ENCODE measurements at places on chromosomes 5 and 9. TPM values are rescaled to one million over a fixed set of nuclear protein-coding genes. Genes with fewer than 3 reads are reported as not detected.

FBXO4 gene
- total RNA-seq: 14.8 TPM

- DNase-seq: no peak
Observed at GRCh38 chr5:15004506-15004905, 132.9 kb upstream of the ANKH start.

CLPTM1L gene
- 176 TPM for total RNA-seq

SLC25A2 gene
- total RNA-seq: 1.8 TPM

DNA sequence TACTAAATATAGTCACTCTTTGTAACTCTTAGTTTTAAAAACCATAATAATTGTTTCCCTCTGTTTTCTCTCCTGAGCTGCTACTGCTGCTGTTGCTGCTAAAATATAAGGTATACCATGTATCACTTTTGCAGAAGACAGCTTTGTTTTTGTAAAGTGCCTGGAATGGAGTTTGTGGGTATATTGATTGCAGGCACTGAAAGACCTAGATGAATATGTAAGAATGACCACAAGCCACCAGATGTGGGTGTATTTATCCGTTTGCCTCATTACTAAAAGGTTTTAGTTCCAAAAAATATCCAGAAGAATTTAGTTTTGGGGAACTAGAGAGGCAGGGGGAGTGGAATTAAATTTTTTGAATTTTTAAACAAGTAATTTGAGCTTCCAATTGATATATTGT, 151.1 kb upstream of the CDKN2B start:
- DNase-seq: no peak

DNA sequence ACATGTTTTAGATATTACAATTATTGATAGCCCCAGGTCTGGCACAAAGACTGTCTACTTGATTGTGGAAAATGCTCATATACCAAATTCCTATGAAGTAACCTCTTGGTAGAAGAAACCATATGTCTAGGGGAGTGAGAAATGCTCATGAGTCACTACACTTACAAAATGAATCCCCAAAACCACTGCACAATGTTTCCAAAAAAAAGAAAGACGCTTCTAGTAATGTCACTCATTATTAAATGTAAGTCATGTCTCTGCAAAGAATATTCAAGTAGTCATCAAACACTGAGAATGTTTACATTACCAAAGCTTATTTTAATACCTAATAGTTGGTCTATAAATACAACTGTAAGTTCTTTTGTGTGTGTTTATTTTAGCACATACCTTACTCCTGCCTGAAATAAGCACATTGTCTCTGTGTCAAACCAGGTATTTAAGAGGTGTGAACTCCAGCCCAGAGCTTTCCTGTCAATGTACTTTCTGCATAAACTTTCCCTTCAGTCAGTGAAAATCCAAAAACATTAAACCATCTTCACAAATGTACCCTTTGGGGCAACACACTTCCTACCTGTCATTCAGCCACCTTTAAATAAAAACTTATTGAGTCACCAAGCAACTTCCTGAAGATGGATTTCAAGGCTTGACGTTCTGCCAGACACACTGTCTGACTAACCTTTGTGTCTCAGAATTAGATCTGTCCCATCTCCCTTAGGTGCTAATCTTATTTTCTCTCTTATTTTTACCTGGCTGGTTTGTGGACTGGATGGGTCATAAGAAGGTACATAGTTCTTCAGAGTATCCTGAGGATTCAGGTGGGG, 194.0 kb downstream of the NFIB start:
- DNase-seq: peak; percentile 62

DNA sequence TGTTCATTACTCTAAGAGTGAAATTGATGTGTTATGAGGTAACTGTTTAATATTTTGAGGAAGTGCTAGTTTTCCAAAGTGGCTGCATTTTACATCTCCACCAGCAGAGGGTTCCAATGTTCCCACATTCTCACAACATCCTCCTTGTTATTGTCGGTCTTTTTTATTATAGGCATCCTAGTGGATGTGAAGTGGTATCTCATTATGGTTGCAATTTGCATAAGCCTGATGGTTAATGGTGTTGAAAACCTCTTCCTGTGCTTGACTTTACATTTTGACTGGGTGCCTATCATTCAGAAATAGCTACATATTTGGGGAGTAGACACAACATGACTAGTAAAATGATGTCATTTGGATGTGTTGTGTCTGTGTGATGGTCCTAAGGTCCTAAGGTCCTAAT, 143.6 kb downstream of the MRPS30 start:
- DNase-seq: no peak

CKS2 gene
- total RNA-seq: 467 TPM

DNA sequence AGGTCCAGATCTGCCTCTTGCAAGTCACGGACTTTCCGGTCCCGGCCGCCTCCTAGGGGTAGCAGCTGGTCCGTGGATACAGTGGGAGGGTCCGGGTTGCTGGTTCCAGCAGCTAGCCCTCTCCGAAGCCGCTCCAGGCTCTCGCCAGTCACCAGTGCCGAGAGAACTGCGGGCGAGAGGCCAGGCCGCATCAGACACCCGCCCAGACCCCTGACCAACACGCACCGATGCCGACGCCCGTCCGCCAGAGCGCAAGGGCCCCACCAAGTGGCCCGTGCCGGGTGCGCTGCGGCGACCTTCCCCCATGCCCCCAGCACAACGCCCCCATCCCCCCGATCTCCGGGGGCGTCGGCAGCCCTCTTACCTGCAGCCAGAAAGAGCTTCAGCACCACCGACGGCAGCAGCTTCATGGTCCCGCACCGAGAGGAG, 470 bp downstream of the HBEGF start:
- peak; percentile 78 for DNase-seq

DNA sequence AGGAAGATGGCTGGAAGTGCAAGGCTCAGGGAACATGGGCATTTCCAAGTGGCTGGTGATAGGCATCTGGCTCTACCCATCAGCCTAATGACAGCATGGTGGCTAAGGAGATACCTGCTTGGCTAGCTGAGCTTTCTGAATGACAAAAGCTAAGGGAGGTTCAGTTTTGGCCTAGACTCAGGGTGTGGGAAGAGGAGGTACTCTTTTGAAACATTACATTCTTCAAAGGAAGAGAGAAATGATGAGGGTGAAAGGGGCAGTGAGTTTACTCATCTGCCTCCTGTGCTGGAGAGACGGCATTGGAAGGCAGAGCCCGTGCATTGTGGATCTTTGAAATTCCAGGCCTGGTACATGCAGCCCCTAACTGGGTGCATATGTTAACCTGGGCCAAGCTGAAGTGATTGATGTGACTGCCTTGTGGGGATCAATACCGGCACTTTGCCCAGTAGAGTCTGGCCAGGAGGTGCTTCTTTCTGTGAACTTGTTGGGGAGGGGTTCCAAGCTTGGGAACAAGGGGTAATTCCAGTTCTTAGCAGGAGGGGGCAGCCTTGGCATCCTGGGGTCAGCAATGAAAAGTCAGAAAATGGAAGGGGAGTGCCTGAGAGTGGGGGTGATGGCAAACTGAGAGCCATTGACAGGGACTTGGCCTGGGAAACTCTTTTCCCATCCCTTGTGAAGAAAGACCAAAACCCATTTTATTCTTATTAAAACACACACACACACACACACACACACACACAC, 108.6 kb downstream of the ACER2 start:
- DNase-seq: no peak

RASEF gene
- total RNA-seq: 7.4 TPM

SLCO6A1 gene
- 0.48 TPM for total RNA-seq

- DNase-seq: no peak
Observed at GRCh38 chr9:91159664-91160121, 202.0 kb downstream of the AUH start.

DNA sequence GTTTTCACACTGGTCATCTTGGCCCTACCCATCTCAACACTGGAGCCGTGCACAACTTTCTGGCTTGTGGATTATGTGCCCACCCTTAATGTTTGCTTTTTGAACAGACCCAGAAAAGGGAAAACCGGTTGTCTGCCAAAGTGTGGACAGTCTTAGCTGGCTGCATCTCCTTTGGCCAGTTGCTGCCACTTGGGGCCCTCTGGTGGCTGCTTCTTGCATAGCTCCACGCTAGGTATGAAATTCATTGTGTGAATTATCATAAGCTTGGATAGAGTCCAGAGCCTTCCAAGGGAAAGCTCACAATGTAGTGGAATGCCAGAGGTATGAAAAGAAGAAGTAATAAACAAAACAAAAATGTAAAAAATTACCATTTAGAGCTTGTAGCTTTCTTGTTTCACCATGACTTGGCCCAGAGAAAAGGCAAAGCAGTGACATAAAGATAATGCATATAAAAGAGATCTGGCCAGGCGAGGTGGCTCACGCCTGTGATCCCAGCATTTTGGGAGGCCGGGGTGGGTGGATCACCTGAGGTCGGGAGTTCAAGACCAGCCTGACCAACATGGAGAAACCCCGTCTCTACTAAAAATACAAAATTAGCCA, 12.5 kb upstream of the SLC36A3 start:
- DNase-seq: peak; percentile 68

DNA sequence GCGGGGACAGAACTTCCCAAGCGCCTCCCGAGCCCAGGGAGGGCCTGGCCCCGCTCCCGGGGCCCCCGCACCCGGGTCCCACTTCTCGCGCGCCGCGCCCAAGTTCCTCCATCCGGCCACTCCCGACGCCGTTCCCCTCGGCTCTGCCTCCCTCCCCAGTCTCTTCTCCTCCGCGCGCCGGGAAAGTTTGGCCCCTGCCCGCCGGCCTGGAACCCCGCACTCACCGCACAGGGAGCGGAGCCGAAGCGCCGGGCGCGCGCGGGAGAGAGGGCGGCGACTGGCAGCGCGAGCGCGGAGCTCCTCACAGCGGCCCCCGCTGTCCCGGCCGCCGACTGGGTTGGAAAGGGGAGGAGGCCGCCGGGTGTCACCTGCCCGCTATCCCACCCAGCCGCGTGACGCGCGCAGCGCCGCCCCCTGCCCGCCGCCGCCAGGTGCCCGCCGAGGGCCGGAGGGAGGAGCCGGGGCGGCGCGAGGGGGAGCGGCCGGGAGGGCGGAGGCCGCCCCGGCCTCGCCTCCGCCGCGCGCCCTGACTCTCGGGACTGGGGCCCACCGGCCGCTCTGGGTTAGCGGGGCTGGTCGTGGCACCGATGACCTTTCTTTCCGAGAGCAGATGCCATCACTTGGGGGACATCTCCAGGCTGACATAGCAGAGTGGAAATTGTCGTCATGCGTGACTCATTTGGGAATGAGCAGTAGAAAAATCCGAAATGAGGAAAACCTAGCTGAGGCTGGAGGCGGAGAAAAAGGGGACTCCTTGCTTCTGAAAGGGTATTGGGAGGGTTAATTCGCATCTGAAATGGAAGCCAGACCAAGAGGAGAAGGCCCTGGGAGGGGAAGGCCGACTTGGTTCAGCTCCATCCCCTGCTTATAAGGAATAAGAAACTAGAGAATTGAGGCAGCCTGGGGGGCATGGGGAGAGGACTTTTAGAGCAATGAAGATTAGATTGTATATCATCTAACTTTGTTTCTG, at the start of gene ELOVL7:
Gene ELOVL7 (minus strand): TSS at position 334 of the 970 bp plus-strand sequence. CDS start 56,872 bp downstream, outside the sequence.
- DNase-seq: peak; percentile 84

PRDM9 gene
- total RNA-seq: not detected

DNA sequence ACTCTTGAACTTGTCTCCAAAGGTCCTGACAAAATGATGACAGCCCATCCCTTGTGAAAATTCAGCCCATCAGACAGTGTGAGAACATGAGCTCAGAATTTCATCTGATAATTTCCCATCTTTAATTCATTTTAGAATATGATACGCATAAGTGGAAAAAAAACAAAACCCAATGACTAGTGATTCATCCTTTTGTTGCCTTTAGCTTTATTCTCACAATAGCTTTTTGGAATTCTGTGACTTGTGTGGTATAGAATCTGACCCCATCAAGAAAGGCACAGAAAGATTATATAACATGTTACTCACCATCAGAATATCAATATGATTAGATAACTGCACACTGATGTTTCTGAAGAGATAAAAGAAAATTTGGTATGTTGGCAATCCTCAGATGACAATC, 16.1 kb upstream of the TMED7 start:
- DNase-seq: no peak

GRCh38 chr5:179858241-179858585, 404 bp downstream of the MRNIP start:
- peak; percentile 48 for DNase-seq

GRCh38 chr9:135813671-135814290, 93.6 kb downstream of the CAMSAP1 start:
- DNase-seq: no peak

DNA sequence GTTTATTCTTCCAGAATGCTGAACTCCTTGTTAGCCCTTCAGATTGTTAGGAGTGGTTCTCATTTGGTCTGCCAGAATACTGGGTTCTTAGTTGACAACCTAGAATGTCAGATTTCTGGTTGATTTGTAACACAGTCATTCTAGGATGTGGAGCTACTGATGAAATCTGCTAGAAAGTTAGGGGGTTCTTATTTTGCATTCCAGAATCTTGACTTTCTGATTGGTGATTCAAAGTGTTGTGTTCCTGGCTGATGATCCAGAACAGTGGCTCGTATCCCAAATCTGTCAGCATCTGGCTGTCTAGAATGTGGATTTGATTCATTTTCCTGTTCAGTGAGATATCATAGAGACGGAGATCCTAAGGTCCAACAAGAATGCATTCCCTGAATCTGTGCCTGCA, 21.9 kb downstream of the PTGS1 start:
- DNase-seq: no peak

NEK6 gene
- 41.9 TPM for total RNA-seq

DNA sequence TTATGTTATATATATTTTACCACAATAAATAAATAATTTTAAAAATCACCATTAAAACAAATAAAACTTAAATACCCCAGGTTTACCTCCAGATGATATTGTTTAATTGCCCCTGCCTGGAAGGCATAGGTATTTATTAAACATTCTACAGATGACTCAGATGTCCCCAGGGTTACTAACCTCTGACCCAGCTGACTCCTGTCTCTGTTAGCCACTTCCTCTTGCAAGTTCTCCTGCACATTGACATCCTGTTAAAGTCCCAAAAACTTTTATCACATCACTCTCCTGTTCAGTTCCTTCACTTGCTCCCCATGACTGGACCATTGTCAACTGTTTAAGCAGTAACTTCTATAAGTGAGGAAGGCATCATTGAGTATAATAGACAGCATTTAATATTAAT, 37.0 kb upstream of the RAB3C start:
- DNase-seq: peak; percentile 10

DNA sequence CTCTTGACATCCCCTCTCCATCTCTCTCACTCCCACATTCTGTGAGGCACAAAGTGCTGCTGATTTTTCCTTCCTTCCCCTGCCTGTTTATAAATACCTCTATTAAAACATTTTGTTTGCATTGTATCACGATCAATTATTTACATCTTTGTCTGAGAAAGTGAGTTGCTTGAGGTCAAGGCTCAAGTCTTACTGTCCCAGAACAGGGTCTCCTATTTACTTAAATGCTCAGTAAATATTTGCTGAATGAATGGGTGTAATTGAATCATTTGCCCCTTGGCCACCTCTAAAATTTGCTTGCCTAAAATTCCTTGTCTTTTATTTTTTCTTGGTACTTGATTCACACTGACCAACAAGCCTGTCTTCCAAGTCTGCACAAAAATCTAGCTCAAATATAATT, 103.5 kb downstream of the ZNF462 start:
- no peak for DNase-seq

GRCh38 chr9:78620764-78621163, 323.8 kb downstream of the PSAT1 start:
- DNase-seq: peak; percentile 76

GRCh38 chr9:8725635-8726034, 926.1 kb upstream of the DMAC1 start:
- DNase-seq: no peak
